ENCODE measurements at places on chromosomes 2 and 18. TPM values are rescaled to one million over a fixed set of nuclear protein-coding genes. Genes with fewer than 3 reads are reported as not detected.

DNA sequence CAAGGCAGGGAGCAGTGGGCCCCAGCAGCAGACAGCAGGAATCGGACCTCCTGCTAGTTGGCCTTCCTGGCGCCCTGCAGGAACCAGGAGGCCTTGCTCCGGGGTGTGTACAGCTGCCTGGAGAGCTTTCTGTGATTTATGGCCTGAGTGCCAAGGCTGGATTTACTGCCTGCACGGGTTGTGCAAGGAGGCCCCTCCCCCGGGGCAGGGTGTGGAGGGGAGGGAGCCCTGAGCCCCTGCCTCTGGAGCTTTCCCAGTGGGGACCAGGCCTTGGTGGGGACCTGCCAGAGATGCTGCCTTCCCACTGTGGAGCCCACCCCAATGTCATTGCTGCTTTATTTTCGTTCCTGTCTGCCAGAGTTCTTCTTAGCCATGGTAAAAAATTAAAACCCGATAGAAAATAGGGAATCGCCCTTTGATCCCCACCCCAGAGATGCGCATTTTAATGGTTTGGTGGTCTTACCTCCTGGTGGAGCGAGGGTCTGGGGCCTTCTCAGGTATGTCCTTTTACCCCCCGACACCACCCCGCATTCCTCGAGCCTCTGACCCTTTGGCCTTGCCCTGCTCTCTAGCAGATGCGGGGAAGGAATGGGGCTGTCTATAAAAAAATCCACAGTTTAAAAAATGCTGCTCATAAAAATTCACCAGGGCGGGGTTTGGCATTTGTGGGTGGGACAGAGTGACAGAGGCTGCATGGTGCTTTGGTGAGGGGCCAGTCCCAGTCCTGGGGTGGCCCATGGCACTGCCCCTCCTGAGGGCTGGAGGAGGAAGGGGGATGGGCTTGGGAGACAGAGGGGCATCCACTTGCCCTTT is 6.9 kb upstream of the RALB start:
- DNase-seq: no peak

- no peak for DNase-seq
Measured at GRCh38 chr18:35189510-35189909, 51.3 kb upstream of the ZNF397 start.

GRCh38 chr2:191912764-191913163 is 65.9 kb upstream of the CAVIN2 start:
- DNase-seq: no peak

DNA sequence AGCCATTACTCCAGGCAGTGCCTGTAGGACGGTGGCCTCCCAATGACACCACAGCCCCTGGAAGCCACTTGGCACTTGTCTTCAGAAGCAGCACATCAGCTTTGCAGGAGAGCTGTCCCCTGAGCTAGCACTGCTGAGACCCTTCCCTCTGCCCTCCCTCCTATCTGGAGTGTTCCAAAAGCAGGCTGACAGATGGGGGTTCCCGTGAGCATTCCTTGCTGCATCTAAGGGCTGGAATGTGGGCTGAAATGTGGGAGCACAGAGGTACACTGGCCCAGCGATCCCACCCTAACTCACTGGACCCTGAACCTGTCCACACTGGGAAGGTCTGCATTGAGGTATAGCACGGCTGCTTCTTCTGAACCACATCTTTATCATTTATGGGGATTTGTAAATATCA is 230.1 kb downstream of the ANAPC1 start:
- DNase-seq: no peak

DNA sequence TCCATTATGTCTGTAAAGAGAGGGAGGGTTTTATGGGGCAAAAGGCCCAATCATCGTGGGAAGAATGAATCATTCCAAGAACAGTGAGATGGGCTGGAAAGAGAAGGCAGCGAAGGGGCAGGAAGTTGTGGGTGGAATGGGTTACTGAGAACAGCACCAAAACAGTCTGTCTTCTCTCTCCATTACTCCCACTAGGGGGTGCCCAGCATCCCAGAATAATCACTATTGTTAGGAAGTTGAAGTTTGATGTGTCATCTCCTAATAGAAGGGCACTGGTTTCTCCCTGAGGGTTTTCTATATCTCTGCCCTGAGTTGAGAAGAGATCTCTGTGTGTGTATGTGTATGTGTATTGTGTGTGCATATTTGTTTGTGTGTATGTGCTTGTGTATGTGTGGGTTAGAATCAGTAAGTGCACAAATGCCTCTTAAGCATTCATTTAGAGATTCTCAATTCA is 76.6 kb upstream of the MAP4K3 start:
- DNase-seq: peak; percentile 78

DNA sequence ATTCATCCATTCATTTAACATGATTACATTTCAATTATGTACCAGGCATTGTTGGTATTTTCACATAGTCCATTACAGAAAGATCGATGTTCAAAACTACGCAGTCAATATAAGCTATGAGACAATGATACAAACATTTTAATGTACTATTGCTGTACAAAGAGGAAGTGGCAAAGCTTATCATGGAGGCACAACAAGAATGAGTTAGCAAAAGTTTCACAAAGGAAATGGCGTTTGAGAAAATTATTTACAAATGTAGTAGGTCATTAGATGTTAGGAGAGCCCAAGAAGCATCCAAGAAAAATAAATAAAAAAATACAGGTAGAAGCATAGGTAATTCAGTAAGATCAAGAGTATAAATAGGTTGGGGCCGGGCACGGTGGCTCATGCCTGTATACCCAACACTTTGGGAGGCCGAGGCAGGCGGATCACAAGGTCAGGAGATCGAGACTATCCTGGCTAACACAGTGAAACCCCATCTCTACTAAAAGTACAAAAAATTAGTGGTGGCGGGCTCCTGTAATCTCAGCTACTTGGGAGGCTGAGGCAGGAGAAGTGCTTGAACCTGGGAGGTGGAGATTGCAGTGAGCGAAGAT is 1730.8 kb upstream of the CELF4 start:
- DNase-seq: no peak

GRCh38 chr18:38010971-38011857 is 445.6 kb upstream of the CELF4 start:
- no peak for DNase-seq

GRCh38 chr2:3620834-3621233 is 25.9 kb downstream of the COLEC11 start:
- peak; percentile 85 for DNase-seq

GRCh38 chr18:58156516-58156915 is 112.5 kb downstream of the NEDD4L start:
- no peak for DNase-seq

GRCh38 chr2:206820807-206821206 is 55.4 kb downstream of the FASTKD2 start:
- DNase-seq: no peak

GRCh38 chr2:38835990-38836389 is 39.7 kb downstream of the DHX57 start:
- no peak for DNase-seq

DNA sequence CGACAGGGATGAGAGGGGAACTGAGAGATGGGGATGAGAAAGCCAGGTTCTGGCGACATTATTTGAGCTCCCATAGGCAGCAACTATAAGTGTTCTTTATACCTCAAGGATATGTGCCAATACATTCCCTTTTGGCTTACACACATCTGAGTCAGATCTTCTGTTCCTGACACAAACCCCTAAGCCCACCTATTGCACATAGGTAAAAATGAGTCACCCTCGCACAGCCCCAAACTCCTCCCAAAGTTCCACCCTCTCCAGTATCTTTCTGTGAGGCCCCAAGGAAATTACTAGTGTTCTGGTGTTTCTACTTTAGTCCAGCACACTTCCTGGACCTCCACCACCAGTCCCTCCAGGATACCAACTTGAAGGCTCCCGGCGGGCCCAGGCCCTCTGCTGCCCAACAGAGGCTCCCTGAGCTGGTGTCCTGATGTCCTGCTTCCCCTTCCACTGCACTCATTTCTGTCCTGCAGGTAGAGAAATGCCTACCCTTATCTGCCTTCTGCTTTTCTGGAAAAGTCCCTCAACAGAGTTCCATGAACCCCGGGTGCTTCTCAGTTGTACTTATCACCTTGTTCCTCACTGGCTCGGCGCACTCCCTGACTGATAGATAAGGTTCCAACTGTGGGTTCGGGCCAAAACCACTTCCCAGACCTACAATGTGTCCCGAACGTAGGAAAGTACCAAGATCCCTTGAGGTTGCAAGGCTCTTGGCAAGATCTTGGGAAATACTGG is 125.5 kb downstream of the EN1 start:
- DNase-seq: peak; percentile 72

DNA sequence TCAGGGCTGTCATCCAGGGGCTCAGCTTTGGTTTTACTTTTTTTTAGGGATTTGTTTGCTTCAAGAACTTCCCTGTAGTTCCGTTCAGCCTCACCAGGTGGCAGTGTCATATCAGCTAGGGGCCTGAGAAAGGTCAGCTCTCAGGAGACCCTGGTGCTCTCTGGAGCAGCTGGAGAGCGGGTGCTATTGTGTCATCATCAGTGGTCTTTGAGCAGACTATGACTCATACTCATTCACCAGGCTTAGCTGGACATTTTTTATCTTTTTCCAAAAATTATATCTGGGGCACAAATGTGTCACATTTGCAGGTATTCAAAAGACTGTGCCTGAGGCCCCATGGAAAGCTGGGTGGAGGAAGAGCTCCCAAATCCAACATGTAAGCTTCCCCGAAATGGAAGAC is 24.4 kb downstream of the ZNF892 start:
- peak; percentile 28 for DNase-seq

DNA sequence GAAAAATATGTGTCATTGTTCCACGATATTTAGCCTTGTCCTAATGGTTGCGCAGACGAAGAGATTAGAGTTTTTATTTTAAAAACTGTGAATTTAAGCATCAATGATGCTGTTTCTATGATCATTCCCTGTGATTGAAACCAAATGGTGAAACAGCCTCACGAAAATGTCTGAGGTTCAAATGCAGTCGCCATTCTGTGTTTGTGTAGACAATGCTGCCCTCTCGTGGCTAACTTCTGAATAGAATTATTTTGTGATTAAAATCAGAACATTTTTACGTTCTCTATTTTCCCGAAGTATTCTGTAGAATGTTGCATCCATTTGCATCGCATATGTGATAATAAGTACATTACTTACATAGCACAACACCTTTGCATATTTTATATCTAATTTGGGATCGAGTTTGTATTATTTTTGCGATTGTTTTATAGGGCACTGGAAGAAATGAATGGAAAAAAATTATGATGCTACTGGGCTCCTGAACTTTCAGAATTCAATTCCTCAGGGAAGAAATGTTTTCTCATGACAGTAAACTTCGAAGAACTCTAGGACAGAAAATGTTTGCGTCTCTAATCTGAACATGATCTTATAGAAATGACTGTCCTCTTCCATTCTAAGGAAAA is 54.8 kb upstream of the CREB1 start:
- no peak for DNase-seq

DNA sequence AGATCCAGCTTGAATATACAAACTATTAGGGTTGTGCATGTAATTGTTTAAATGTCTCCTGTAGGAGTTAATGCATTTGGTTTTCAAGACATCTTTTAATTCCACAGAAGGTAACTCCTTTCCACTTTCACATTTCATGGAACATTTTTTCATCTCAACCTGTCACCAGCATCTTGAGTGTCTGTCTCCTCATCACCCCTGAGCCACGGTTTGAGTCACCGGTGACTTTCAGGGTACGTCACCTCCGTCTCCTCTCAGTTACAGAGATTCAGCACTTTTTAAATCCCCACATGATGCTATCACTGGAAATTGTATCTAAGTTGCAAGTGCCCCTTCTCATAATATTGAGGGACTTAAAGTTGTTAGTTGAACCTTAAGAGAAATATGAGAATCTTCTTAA is 25.3 kb downstream of the GPR55 start:
- DNase-seq: no peak

DNA sequence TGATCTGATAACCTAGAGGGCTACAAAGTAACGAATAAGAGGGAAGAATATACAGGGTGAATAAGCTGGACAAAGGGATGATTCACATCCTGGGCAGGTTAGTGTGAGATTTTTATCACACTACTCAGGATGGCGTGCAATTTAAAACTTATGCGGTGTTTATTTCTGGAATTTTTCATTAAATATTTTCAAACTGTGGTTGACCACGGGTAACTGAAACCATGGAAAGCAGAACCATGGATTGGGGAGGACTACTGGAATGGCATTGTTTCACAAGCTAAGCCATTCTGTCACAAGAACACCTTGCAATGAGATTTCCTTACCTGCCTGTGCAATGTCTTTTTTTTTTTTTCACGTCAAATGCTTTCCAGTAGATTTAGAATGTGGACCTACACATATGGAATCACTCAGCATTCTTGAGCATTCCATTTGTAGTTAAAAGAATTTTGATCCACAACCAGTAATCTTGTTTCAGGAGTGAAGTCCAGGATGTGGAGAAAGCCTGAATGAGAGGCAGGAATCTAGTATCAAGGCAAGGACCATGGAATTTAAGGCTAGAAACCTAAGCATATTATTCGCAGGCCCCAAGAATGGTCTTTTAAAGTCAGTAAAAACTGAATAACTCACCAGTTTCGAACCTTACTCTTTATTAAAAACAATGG is 8.0 kb upstream of the CDK15 start:
- peak; percentile 84 for DNase-seq

- no peak for DNase-seq
Measured at GRCh38 chr2:12314127-12314760, 402.5 kb upstream of the TRIB2 start.

DNA sequence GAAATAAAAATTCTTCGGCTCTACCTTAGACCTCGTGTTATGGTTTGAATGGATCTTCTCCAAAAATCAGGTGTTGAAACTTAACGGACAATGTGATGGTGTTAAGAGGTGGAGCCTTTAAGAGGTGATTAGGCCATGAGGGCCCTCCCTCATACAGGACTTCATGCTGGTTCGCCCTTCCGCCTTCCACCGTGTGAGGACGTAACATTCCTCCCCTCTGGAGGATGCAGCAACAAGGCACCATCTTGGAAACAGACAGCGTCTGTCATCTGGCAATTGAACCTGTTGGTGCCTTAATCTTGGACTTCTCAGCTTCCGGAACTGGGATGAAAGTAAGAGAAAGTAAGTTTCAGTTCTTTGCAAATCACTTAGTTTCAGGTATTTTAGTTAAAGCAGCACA is 126.3 kb upstream of the SPRED2 start:
- DNase-seq: no peak

DNA sequence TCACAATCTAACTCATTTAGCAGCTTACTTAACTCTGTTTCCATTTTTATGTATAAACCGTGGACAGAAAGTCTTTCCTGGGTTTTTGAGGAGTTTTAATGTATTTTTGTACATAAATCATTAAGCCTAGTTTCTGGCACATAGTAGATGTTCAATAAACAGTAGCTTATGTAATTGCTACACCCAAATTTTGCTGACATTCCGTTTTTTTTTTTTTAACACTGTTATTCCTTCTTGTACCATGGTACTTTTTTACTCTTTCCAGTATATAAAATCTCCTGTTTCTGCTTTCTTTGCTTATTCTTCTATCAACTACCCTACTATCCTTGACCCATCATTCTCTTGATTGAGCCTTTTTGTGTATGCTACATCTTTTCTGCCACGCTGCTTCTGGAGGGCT is 1151.3 kb upstream of the CRIM1 start:
- no peak for DNase-seq

Gene DSG1
- total RNA-seq: 0.32 TPM

Gene TMEM247
- total RNA-seq: not detected

Gene KCNK3
- not detected for total RNA-seq

Gene WIPF1
- total RNA-seq: 5.8 TPM

Gene SKOR2
- not detected for total RNA-seq

Gene CBLN2
- total RNA-seq: not detected

Gene CYP27C1
- 6.4 TPM for total RNA-seq

Gene IDH1
- total RNA-seq: 130 TPM

All from foreskin keratinocyte (primary cell).